ENCODE measurements at places on chromosomes 6 and 20.

GRCh38 chr6:166406197-166406596 lies 23.5 kb upstream of the MPC1 start:
- DNase-seq: no peak

GRCh38 chr6:158654498-158654897 lies 4.6 kb downstream of the SYTL3 start:
- DNase-seq: no peak

DNA sequence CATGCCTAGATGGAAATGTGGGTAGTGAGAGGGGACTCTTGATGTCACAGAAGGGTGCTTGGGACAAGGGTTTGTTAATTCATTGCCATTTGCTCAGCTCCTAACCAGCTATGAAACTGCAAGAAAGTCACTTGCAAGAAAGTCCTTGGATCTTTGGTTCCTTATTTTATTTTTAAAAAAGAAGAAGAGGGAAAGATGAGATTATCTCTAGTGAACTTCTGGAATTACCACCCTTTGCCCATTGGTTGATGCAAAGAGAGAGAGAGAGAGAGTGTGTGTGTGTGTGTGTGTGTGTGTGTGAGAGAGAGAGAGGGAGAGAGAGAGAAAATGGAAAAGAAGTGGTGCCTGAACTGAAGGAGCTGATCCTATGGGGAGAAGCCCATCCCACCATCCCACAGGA lies 4.6 kb upstream of the SFT2D1 start:
- DNase-seq: no peak

DNA sequence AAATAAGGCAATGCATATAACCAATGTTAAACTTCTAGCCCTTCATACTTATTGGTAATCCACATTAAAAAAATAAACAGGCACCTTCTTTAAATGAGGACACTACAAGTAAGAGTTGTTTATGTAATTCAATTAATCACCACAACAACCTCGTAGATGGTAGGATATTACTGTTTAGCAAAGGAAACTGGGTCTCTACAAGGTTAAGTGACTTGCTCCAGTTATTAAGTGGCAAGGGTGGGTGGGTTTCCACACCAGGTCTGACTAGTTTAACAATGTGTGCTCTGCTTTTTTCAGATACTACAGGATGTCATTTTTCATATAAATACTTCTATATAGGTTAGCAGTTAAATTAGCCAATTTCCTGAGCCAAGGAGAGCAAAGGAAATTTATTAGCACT lies 129.1 kb downstream of the MAN1A1 start:
- no peak for DNase-seq

GRCh38 chr6:131914234-131914633 lies 36.9 kb downstream of the CCN2 start:
- no peak for DNase-seq

- no peak for DNase-seq
Observed at GRCh38 chr20:54535746-54536145, 60.4 kb downstream of the DOK5 start.

GRCh38 chr6:12582421-12583110 lies 134.0 kb upstream of the PHACTR1 start:
- no peak for DNase-seq

- no peak for DNase-seq
Observed at GRCh38 chr20:58042591-58042990, 185.9 kb downstream of the ANKRD60 start.

GRCh38 chr6:82283771-82284410 lies 36.3 kb upstream of the IBTK start:
- DNase-seq: no peak

GRCh38 chr6:80105972-80106417 lies 476 bp upstream of the BCKDHB start:
- no peak for DNase-seq

DNA sequence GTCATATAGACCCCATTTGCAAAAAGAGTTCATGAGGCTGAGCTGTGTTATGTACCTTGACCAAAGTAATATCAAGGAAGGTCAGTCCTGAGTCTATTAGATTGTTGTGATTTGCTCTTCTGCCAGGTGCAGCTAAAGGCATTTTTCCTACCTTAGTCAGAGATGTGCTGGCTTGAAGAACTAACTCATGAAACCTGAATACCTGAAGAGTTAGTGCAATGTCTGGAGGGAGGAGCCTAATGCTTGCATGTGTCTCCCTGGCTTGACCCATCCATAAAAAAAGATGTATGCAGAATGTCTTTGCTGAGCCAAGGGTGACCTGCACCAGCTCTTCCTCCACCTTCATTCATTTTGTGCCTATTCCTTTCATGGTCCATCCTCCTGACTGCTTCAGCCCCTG lies 742.0 kb downstream of the KIF16B start:
- DNase-seq: no peak

GRCh38 chr6:159109391-159109790 lies 59.8 kb upstream of the FNDC1 start:
- no peak for DNase-seq

- DNase-seq: no peak
Observed at GRCh38 chr20:39025883-39026282, 63.7 kb downstream of the DHX35 start.

DNA sequence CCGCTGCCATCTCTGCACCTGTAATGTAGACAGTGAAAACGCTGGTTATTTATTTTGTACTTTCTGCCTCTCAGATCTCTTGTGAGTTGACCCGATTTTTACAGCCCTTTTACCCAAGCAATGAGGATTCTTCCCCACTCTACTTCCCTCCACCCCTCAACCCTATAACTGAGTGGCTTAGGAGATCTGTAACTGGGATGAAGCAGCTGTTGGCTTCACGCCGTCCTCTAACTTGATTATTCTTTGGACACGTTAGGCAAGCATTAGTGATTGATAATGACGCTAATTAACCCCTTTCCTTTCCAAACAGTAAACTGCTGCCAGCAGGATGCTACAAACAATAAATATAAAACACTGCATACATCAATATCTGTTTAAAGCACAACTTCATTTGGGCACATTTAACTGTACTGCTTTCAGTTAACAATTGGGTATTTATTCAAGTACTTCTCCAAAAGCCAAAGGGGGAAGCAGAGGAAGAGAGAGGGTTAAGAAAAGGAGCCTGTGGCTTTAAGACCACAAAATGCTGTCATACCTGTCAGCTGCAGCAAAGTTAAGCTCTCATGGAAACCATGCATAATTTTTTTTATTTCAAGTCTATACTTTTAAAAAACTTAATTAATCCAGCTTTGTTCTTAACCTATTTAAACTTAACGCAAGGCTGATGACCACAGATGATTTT lies 21.2 kb downstream of the TFAP2A start:
- no peak for DNase-seq

DNA sequence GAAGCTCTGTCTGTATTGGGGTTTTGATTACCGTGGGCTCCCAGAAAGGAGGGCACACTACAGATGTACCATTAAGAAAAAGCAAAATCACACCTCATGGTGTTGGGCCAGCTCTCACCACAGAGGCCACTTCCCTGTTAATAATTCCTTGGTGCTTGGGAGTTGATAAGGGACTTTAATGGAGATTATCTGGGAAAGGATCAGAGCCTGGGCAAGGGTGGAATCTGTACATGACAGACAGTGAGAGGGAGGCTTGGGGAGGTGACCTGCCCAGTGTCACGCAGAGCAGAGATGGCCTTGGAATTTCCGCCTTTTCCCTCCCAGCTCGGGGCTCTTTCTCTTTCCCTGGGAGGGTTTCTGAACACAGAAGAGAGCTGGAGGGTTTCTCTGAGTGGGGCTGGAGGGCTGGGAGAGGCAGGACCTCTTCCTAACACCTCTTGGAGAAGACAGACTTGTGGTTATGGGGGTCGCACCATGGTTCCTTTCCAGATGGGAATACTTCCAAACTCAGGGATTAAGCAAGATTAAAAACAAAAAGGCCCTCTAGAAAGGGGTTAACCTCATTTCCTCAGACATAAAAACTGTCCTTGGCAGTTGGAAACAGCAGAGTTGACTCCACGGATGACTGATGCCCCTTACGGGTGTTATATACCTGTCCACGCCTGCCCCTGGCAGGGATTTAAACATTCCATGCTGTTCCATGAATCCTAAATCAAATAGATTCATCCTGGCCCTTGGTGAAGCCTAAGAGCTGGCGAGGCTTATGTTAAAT lies 16.8 kb upstream of the KCNK16 start:
- no peak for DNase-seq

DNA sequence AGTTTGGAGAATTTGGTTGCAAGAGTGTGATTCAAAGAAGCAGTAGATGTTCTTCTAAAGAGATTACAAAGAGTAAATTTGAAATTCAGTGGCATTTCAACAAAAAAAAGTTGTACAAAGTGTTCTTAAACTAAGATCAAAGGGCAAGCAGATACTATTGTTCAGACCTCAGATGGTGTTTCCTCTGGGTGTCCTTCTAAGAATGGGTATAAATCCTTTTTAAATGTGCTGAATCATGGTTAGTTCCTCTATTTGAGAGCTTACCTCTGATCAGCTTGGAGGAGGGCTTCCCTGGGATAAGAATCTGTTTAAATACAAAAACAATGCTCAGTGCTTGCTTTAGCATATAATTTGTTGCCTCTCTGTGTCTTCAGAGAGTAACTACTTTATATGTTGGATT lies 6.3 kb downstream of the BMP6 start:
- no peak for DNase-seq

DNA sequence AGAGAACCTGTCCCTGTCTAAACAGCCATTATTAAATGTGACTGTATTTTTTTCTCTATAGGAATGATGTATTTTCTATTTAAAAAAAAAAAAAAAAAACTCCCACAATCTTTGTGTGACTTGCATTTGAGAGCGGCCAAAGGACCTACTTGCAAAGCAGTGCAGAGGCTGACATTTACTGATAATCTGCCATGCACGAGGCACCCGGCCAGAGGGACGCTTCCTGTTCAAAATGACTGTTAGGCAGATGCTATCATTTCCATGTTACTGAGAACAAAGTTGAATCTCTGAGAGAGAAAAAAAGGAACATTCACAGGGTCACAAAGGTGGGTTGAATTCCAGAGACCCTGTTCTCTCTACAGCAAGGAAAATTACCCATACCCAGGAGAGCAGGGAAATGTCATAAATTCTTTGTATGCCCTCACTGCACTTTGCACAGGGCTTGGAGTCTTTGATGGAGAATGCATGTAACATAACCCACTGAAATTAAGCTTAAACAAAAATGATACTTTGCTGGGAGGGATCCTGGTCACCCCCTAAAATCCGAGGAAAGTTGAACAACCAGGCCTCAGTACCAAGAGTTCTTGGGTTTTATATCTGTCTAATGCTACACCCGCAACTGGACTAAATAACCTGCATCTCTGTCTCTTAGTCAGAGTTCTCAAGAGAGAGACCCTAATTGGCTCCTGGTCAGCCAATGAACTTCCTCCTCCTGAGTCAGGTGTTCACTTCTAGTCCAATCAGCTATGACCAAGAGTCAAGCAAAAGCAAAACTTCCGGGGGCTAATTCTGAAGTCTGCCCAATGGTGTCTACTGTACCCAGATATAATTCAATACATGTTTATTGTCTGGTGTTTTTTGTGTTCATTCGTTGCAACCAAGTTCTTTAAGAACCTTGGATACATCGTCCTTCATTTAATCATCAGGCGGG lies 61.2 kb downstream of the GCLC start:
- DNase-seq: no peak

DNA sequence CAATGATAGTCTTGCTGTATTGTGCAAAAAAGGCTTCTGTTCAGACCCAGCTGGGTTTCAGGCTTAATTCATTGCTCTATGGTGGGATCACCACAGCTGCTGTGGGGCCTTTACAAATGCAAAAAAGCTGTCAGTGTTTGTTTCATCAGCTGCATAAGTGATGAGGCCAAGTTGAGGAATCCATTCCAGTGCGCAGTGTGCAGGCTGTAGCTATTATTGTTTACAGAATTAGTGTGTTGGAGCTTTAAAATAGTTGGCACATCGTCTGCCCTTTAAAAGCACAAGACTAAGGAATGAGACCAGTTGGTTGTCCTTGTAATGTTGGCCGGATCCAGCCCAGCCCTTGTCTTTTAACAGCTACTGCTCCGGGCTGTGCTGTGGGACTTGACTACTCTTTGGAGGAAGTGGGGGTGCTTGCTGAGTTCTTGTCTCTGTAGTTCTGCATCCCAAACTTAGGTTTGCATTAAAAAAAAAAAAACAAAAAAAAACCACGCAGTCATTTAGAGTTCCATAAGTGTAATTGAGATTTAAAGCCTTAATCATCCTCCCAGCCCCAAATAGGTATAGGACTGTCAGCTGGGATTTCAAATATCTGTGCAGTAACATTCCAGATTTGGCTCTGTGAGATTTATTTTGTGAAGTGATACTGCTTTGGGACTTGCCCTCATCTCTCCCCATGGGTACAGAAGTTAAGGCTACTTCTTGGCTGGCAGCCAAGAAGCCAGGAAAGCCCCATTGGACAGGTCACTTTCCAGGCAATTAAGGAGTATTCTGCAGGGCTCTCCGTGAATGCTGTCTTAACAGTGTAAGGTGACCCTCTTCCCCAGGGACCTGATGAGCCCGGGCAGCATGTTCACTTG lies 19.3 kb downstream of the JARID2 start:
- DNase-seq: no peak

DNA sequence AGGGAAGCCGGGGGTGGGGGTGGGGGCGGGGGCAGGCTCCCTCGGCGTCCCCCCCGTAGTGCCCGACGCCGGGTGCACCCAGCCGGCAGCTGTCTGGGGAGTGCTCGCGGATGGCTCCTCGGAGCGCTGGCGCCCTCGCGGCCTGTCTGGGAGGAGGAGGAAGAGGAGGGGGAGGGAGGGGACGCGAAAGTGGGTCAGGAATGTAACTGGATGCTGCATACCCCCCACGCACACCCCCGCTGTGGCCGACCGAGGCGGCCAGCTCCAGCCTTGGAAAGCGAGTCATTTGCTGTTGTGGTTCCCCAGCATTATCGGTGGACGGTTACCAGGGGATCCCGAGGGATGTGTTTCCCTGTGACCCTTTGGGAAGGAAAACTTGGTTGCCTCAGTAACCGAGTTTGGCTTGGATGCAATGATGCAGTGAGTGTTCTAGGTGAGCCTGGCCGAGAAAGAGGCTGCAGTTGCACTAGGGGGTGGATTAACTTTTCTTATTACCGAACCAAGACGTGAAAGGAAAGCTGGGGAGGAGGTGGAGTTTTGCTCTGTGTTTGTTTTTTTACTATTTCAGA lies 55.2 kb upstream of the RREB1 start:
- no peak for DNase-seq

GRCh38 chr6:108920751-108921150 lies 72.5 kb downstream of the ARMC2 start:
- DNase-seq: no peak

GRCh38 chr6:26273673-26274588 lies 91.1 kb upstream of the BTN3A2 start:
- no peak for DNase-seq

DNA sequence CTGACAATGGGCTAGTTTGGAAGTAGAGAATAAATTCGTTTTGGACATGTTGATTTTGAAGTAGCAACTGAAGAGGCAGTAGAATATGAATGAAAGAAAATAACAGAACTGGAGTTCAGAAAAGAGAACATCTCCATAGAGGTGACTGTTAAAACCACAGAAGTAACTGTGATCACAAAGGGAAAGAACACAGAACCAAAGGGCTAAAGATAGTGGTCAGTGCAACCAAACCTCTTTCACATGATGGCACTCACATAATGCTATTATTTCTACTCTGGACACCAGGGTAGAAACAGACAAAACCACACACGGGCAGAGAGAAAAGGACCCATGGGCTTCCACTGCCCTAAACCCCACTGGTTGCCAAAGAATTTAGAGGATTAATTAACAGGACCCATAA lies 58.5 kb downstream of the CDK19 start:
- no peak for DNase-seq
